ENCODE measurements at places on chromosomes 3 and 15.

DNA sequence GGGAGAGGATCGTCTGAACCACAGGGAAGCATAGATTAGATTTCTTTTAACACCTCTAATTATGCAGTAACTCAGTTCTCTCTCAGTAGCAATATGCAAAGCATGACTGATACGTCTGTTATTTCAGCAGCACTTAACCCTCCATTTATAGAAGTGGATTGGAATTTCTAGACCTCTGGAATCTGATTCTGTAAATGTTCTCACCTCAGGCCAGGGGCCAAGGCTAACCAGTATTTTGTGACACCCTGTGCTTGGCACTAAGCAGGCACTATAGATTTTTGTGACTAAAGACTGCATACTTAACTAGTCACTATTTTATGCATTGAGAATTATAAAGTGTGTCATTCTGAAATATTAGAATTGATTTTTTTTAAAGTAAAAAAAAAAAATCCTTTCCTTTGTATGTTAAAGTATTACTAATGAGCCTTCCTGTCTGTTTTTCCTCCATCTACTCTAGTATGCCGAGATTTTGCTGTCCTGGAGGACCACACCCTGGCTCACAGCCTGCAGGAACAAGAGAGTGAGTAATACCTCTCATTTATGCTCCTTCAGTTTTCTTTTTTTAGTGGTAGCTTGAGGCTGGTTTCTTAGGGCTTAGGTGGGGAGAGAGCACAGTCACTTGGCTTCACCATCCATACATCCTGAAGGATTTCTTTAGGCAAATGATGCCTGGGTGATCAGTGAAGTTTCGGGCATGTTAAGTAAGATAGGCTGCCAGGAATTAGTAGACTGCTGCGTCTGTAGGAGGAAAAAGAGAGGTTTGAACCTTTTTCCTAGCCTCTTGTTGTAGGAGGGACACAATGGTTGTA is 26.5 kb upstream of the UTS2B start:
- DNase-seq = no peak

- DNase-seq = no peak
Measured at GRCh38 chr3:124919756-124920155, 14.8 kb downstream of the MUC13 start.

- DNase-seq = no peak
Measured at GRCh38 chr3:144953959-144954358, 982.3 kb downstream of the DIPK2A start.

GRCh38 chr15:25710184-25710583 is 152.9 kb downstream of the ATP10A start:
- DNase-seq = no peak

GRCh38 chr3:2540115-2540514 is 441.4 kb downstream of the CNTN4 start:
- no peak for DNase-seq

GRCh38 chr3:144585408-144585807 is 613.8 kb downstream of the DIPK2A start:
- DNase-seq = no peak

DNA sequence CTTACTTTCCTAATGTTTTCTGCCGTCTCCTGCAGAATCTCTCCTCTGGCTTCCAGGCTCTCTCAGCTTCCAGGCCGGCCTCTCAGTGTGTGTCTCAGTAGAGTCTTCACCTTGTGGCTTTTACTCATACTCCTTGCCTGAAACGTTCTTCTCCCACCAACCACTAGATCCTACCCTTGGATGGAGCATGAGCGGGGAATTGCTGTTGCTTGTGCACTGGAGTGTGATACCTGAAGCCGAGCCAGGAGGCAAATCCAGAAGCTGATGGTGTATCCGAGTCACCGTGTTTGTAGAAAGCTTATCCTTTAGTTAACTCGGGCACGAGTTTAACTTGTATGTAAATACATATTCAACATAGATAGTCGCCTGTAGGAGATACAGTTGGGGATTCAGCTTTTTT is 285.0 kb upstream of the C2CD4B start:
- no peak for DNase-seq

DNA sequence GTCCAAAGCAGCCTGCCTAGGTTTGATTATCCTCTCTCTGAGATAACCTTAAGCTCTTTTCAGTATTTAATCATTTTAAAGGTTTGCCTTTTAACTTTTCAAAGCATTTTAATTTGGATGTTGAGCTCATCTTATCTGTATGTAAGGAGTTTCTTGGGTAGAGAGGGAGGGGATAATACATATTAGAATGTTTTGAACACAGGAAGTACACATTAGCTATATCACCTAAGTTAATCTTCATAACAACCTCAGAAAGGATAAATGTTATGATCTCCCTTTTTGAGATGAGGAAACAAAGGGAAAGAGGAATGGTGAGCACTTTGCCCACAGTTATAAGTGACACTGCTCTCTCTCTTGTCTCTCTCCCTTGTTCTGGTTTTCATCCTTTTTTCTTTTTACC is 2.2 kb upstream of the CD47 start:
- DNase-seq = no peak

DNA sequence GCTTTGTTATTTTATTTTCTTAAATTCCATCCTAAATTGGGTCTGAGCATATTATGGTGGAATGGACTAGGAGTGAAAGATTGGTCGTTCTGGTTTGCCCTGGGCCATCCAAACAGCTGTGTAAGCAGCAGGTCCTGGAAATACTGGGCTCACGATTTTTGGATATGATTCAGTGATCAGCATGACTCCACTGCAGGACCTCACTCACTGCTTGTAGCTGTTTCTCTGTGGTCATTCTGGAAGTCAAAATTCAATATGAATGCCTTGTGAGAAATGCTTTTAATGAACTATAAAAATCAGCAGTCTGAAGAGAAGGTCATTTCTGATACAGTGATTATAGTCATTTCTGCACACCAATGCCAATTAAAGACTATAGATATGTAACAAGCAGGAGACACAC is 185.0 kb downstream of the RBMS3 start:
- no peak for DNase-seq

DNA sequence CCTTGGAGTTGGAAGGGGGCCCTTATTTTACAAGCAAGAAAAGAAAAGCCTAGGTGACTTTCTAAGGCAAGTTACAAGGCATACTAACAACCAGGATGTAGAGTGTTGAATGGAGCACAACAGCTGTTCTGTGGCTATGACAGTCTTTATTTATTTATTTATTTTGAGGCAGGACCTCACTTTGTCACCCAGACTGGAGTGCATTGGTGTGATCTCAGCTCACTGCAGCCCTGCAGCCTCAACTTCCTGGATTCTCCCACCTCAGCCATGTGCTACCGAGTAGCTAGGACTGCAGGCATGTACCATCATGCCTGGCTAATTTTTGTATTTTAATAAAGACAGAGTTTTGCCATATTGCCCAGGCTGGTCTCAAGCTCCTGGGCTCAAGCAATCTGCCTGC is 973.4 kb downstream of the ROBO1 start:
- DNase-seq = no peak

GRCh38 chr3:44301746-44302145 is 36.8 kb upstream of the TCAIM start:
- no peak for DNase-seq

DNA sequence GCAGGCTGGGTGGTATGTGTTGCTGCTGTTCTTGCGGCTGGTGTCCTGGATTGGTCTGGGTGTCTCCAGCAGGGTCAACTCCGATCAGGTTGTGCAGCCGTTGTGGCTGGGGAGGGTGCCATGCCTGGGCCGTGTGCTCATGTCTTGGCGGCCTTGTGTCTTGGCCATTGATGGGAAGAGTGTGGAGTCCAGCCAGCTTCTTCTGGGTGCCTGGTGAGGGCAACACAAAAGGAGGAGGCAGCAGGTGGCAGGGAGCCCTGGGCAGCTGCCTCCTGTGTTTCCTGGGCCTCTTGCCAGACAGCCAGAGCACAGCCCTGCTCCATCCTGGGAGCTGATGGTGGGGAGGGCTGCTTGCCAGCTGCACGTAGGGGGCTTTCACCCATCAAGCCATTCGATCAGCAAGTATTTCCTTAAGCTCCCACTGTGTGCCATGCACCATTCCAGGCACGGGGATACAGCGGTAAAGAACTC is 4.3 kb downstream of the CHAC1 start:
- no peak for DNase-seq

DNA sequence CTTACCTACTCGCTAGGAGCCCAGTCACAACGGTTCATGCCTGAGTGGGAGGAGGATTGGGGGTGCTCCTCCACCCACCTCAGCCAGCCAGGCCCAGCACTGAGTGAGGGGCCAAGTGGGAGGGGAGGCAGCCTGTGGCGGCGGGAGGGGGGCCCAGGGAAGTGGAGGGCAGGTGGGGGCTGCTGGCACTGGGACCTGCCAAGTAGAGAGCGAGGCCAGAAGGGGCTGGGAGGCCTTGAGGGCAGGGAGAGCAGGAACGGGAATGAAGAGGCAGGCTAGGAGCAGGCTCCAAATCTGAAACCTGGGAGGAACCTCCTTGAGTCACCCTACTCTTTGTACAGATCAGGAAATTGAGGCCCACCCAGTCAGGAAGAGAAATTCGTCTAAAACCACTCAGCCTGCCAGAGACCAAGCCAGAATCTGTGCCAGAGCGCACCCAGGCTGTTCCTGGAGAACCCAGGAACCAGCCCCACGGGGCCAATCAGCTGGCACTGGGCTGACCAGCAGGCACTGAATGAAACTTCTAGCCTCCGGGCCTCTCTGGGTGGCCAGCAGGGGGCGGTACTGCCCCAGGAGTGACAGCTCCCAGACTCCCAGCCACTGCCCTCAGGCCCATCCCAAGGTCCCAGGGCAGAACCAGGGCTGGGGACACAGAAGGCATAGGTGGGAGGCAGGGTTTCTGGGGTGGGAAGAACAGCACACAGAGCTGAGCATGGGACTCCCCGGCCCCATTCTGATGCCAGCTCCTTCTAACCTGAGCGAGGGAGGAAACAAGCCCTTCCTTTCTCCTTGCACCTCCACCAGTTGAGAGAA is 14.8 kb upstream of the CYP11A1 start:
- DNase-seq = no peak

- DNase-seq = no peak
Measured at GRCh38 chr15:90266061-90266431, 574 bp downstream of the NGRN start.

DNA sequence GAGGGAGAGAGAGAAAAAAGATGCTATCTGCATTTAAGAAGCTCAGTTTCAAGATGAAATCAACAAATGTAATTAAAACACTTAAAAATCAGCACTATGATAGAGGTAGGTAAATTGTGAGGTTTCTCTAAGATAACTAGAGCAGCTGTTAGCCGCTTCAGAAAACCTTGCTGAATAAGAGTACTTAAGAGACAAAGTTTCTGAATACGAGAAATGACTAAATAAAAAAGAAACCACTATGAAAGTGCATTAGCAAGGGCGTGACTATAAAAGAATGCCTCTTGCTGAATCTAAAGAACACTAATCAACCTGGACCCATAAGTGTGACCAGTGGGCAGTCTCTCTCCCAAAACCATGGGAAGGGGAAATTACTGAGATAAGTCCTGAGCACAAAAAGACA is 41.8 kb downstream of the IQCB1 start:
- no peak for DNase-seq

DNA sequence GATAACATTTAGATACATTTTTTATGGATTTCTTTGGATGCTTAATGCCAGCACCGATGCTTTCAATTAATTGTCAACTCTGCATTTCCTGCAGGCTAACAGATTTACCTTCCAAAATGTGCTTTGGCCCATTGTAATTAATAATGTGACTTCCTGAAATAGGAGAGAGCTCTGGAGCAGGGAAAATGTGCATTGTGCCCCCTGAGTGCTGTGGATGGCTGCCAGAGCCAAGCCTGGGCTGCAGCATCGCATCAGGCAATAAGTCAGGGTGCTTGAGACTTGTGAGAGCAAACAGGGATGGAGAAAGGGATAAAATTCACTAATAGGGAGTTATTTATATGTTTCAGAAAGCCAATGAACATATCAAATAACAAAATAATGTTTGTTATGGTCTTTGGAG is 133.8 kb downstream of the MOBP start:
- no peak for DNase-seq

DNA sequence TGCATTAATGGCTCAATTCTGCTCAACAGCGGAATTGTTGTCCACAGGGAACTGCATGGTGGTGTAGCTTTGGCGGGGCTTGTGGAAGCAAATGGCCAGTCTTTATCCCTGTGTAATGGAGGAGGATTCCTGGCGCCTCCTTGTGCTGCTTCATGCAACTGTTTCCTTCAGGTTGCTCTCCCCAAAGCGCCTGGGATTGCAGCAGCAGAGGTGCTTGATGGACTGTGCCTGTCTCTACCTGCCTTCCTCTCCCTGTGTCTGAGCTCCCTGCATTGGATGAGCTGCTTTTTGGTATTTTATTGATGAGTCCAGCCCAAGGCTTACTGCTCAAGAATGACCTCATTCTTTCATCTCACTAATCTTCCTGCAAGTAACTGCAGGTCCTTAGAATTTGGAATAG is 72.9 kb upstream of the NDN start:
- no peak for DNase-seq

DNA sequence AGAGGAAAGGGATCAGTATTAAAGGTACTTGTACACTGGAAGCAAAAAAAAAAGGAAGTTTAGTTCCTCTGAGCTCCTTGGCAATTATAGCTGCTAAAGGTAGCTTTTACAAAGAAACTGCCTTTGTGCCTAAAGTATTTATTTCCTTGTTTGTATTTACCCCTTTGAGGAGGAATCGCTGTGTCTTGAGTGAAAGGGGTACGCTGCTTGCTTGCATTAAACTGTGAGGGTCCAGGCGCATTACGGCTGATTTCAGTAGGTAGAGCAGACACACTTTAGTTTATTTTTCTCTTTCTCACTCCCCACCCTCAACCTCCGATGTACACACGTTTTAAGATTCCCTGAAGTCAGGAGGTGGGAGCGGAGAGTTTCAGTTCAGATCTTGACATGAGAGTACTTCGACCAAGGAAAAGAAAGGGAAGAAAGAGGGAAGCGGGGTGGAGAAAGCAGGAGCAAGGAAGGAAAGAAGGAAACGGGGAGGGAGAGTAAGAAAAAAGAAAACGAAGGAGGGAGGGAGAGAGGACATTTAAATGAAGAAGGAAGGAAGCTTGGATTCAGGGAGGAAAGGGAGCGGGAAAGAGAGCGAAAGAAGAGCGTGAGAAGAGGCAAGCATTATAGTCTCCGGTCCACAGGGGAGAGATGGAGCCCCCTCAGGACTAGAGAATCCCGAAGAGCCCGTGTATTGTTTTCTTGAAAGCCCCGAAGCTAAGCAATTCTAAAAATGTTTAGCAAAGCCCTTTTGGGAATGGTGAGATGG is 1.2 kb upstream of the MME start:
- DNase-seq = no peak

DNA sequence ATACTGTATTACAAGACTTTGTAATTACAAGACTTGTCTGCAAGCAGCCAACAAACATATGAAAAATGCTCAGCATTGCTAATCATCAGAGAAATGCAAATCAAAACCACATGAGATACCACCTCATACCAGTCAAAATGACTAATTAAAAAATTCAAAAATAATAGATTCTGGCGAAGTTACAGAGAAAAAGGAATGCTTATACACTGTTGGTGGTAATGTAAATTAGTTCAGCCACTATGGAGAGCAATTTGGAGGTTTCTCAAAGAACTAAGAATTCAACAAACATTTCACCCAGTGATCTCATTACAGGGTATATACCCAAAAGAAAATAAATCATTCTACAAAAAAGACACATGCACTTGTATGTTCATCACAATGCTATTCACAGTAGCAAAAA is 617.5 kb upstream of the CCDC54 start:
- DNase-seq = no peak

Data from left renal cortex interstitium (tissue), 4 donors.